Suppressor macrophage treated with lipopolysaccharide for 1 hour (primary cell): ENCODE measurements at places on chromosomes 4 and X.

DNA sequence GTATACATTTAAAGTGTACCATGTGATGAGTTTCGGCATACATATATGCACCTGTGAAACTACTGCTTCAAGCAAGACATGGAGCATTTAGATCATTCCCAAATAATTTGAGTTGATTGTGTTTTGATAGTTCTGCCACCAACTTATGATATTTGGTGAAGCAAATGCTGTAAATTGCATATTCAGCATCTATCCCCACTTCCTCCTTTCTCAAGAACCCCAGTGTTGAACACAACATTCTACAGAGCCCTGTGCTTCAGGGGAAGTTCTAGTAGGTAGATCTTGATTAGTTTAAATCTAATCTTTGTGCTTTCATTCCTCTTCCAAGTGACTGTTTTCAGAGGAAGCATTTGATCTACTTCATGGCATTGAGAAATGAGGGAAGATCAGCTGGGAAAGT is 5.4 kb upstream of the SHROOM3 start:
- peak; percentile 53 for DNase-seq

DNA sequence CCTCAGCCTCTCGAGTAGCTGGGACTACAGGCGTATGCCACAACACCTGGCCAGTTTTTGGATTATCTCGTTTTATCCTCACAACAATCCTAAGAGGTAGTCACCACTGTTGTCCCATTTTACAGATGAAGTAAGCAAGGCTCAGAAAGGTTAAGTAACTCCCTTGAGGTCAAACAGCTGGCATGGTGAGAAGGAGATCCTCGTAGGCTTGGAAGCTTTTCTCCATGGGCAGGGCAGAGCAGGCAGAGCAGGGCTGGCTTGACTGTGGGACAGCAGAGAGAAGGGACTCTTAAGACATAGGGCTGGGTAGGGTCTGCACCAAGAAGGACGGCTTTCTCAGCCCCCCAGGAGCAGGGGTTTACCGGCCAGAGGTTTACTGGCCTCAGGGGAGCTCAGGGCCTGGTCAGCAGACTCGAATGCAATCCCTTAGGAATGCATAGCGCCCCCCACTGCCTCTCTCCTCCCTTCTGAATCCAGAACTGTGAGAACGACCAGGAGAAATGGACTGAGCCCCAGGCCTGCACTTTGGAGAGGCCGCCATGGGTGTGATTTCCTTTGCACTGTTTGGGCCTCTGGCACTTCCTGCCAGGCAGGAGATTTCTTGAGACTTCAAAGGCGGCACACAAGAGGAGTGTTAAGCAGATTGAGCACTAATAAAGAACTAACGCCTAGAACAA is 14.0 kb upstream of the CDKN2AIP start:
- peak; percentile 7 for DNase-seq

DNA sequence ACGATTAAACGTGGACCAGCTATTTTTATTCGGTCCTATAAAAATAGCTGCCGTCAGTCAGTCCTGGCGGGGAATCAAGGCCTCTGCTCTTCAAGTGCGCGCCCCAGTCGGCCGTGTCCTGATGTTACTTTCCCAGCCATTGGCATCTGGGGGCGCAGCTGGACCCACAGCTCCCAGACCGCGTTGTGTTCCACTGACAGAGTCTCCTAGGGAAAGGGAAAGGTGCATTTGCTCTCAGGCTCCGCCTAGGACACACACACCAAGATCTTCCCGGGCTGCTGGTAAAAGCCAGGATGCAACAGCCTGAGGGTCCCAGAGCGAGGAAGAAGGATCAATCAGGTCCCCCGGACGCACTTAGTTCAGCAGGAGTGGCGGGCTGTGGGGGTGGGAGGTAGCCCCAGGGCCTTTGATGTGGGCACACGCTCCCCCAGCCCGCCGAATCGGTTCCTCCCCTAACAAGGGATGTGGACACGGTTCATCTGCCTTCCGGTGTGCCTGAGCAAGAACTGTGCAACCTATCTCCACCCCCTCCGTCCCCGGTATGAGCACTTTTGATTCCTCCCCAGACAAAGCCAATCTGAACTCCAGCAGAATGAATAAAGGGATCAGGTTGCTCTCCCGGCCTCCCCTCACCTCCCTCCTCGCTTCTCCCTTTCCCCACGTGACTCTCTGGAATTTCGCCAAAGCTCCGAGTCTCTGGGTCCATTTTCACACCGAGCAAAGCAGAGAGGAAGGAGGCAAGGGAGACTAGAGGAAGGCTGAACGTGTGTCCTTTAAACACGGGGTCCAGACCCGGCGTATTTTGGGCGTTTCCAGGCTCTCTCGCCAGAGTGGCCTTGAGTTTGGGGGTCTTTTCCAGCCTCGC is 626 bp upstream of the FRAS1 start:
- DNase-seq = peak; percentile 20

DNA sequence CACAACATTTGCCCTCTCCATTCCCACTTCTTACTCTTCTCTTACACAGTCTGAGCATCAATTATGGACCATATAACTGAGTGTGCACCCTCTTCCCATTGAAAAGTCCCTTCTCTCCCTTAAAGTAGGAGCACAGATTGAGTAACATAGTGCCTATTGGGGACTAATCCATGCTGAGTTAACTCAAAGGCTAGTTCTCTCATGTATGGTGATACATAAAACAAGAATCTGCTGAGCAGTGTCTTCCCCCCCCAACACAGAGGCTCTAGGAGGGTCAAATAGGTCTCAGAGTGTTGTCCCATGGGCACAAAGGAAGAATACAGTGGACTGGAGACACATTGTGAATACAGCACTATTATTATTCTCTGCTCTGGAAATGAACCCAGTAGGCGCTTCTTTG is 274.6 kb upstream of the BOD1L1 start:
- DNase-seq = no peak

- DNase-seq = no peak
Measured at GRCh38 chr4:139676913-139677585, 11.4 kb downstream of the MGST2 start.

DNA sequence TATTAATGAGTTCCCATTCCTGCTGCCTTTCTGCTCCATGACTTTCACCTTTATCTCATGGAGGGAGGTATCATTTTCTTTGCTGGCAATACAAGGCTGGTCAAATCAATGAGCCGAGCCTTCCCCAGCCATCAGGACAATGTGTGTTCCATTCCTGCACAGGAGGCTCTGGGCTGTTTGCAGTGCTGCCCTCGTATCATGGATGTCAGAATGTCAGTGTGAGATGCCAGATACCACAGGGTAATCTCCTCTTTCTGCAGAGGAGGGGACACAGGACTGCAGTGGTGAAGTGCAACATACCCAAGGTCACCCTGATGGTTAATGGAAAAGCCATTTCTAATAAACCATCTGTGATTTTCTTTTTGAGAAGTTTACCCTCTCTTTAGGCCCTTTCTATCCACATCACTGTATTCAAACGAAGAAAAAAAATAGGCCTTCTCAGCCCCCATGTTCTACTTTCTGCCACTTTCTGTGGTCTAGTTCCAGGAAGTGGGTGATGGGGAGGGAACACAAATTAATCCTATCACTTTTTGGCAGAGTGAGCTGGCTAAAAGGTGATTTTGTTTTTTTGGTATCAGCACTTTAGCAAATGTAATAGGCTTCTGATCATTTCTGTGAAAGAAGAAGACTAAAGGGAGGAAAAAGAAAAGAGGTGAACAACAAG is 490.2 kb upstream of the BOD1L1 start:
- no peak for DNase-seq

- peak; percentile 68 for DNase-seq
Measured at GRCh38 chr4:121462660-121463261, 81.9 kb upstream of the QRFPR start.

- DNase-seq = no peak
Measured at GRCh38 chr4:14023896-14024295, 396.4 kb upstream of the BOD1L1 start.

DNA sequence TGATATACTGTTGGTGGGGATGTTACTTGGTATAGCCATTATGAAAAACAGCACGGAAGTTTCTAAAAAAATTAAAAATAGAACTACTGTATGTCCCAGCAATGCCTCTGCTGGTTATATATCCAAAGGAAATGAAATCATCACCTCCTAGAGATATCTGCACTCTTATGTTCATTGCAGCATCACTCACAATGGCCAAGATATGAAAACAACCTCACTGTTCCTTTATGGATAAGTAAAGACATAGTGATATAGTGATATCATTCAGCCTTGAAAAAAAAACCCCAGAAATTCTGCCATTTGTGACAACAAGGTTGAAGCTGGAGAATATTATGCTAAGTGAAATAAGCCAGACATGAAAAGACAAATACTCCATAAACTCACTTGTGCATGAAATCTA is 543.8 kb upstream of the SLIT2 start:
- DNase-seq = no peak

DNA sequence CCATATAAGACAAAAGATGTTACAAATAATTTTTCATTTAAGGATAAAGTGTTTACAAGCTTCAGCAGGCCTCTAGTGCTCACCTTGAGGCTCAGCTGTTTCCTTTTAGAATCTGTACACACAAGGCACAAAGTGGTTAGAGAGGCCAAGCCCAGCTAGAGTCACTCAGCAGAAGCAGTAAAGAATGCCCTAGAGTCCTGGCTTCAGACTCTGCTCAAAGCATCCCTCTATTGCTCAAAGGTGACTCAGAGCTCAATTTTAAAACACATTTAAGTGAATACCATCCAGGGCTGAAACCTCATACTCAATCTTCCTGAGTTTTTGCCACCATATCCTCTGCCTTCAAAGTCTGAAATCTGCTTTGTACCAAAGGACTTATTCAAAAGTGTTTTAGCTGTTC is 22.6 kb upstream of the PHF8 start:
- DNase-seq = no peak

- DNase-seq = no peak
Measured at GRCh38 chrX:136452614-136453013, 35.1 kb upstream of the BRS3 start.

DNA sequence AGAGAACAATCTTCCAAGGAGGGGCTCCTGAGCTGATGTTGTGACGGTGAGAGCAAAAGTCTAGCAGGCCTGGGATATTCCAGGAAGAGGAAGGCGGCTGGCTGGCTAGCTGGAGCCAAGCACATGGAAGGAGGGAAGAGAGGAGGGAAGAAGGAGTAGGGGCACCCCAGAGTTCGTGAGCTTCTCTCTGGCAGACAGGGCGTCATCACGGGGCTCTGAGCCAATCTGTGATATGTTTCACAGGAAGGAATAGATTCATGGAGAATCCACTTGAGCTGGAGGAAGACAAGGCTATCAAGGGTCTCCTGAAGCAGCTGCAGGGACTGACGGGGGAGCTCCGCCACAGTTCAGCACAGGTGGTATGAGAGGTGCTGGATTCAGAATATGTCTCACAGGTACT is 73.6 kb downstream of the DHRSX start:
- DNase-seq = no peak

DNA sequence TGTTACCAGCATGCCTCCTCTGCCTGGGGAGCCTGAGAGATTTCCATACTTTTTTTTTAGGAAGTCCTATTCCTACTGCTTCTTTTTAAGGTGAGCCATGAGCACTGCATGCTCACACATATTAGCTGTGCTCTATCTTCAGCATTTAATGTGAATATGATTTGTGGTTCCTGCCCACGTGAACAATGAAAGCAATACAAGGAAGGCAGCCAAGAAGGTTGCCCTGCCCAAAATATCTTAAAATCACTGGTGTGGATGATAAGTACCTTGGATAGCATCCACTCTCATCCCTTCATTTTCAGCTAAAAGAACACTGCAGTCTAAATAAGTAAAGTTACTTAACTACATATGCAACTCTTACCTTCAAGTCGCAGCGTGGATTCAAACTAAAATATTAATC is 607.5 kb downstream of the PACRGL start:
- DNase-seq = no peak

DNA sequence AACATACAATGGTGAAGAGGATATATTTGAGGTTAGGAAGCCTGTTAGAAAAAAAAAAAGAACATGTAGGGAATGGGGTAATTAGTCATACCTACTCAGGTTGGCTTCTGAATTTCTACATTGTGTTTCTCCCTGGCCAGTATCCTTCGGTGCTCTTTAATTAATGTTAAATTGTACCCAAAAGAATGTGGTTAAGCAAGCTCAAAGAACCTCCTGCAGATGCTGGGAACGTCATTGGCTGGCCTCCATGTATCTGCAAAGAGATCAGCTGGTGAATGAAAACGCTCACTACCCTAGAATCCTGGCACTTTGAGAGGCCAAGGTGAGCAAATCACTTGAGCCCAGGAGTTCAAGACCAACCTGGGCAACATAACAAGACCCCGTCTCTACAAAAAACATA is 942.3 kb upstream of the PRKX start:
- DNase-seq = no peak

DNA sequence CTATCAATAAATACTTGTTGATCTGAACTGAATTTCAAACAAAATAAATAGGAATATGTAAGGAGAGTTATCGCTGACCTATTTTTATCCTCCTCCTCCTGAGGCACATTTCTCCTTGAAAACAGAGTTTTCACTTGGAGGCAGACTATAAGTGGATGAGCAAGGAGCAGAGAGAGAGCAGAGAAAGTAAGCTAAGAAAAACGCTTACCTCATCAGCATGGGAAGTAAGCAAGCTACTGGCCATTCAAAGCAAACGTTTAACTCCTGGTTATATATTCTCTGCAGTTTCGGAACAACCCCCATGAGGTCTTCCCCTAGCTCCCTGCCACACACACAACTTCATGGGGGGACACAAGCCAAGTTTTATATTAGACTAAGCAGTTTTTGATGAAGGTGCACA is 13.2 kb downstream of the ZDHHC9 start:
- no peak for DNase-seq

DNA sequence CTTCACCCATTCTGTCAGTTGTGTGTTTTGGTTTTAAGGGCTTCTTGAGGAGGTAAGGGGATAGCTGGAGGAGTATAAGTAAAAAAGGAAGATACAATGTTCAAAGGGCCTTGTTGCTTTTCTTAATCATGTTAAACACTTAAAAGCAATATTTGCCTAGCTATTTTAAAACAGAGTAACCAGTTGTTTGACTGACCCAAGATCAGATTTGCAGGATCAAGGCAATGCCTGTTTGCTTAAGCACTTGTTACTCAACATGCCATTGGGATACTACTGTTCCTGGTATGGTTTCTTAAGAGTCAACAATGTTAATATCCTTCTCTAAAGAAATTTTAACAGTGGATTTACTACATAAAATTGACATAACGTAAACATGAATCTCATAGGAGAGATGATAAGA is 2.6 kb downstream of the DCLK2 start:
- no peak for DNase-seq

- no peak for DNase-seq
Measured at GRCh38 chrX:139725720-139726119, 17.8 kb upstream of the MCF2 start.

- no peak for DNase-seq
Measured at GRCh38 chrX:63350465-63350877, 661 bp downstream of the SPIN4 start.

DNA sequence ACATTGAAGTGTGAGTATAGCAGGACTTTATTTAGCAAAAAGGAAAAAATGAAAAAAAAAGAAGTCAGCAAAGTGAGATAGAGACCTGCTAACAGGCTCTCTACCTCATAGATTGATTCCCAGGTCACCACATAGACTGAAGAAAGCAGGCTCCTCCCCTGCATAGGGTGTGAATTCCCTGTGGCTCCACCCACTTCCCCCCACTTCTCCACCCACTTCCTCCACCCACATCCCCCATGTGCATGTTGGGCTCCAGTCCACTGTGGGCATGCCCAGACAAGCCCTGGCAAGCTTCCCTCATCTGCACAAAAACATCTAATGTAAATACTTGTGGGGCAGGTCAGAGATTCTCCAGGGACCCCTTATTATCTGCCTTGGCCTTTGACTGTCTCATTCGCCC is 97.8 kb downstream of the TMEM47 start:
- DNase-seq = no peak

GRCh38 chr4:128350449-128351045 is 62.9 kb upstream of the PGRMC2 start:
- no peak for DNase-seq
